ENCODE measurements at places on chromosomes 3 and 15. TPM values are rescaled to one million over a fixed set of nuclear protein-coding genes. Genes with fewer than 3 reads are reported as not detected.
A peak's percentile ranks its signal among the peaks of the same experiment; 100 is the strongest.

GRCh38 chr15:63045465-63045840 is 2.9 kb downstream of the TPM1 start:
- no peak for DNase-seq

GRCh38 chr15:81312790-81313543 is 11.0 kb downstream of the STARD5 start:
- DNase-seq: peak; percentile 82

- DNase-seq: no peak
Observed at GRCh38 chr3:60555686-60556354, 695.4 kb downstream of the FHIT start.

- DNase-seq: no peak
Observed at GRCh38 chr3:143924522-143925285, 46.9 kb upstream of the DIPK2A start.

DNA sequence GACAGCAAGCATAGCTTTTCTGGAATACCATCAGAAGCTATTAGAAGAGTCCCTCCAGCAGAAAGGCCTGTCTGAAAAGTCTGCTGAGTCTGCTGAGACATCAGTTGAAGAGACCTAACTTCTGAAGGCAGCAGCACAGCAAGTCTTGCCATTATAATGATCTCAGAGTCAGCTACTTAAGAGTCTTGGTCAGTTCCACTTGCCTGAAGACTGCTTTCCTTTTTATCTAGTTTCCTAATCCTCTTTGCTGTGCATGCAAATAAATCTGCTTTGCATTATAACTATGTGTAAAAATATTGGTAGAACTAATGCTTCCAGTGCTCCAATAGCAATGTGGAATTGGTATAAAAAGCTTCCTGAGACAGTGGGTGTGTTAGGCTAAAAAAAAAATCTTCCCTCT is 34.9 kb upstream of the CPOX start:
- DNase-seq: no peak

DNA sequence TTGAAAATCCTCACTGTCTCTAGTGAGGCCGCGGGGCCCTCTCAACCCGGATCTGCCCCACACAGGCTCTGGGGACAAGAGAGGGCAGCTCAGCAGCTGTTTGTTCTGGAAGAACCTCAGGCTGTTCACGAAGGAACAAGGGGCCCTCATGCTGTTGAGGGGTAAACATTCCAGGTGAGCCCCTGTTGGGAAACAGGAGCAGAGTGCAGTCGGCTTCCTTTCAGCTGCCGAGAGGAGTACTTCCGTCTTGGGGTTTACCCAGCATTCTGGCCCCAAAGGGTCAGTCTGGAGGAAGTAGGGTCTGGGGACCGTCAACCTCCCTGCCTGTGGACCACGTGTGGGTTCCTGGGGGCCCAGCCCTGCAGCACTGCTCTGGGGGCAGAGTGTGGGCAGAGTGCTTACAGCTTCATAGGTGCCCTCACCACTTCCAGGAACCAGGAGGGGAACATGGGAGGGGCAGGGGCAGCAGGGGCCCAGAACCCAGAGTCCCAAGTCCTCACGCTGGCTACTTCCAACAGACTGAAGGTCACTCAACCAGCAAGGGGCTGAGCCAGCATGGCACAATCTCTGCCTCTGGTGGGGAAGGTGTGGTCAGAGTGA is 49.2 kb upstream of the CTSH start:
- no peak for DNase-seq

BBS4 gene
- 10.9 TPM for total RNA-seq

GNAT1 gene
- total RNA-seq: not detected

NR2E3 gene
- total RNA-seq: not detected

TGM5 gene
- total RNA-seq: not detected

ADGRG7 gene
- not detected for total RNA-seq

ARGFX gene
- total RNA-seq: not detected

DNAH1 gene
- total RNA-seq: 3.3 TPM

PPP1R14D gene
- total RNA-seq: not detected
